Upper lobe of left lung (tissue), 6 donors: ENCODE measurements at places on chromosomes 11 and 22.

DNA sequence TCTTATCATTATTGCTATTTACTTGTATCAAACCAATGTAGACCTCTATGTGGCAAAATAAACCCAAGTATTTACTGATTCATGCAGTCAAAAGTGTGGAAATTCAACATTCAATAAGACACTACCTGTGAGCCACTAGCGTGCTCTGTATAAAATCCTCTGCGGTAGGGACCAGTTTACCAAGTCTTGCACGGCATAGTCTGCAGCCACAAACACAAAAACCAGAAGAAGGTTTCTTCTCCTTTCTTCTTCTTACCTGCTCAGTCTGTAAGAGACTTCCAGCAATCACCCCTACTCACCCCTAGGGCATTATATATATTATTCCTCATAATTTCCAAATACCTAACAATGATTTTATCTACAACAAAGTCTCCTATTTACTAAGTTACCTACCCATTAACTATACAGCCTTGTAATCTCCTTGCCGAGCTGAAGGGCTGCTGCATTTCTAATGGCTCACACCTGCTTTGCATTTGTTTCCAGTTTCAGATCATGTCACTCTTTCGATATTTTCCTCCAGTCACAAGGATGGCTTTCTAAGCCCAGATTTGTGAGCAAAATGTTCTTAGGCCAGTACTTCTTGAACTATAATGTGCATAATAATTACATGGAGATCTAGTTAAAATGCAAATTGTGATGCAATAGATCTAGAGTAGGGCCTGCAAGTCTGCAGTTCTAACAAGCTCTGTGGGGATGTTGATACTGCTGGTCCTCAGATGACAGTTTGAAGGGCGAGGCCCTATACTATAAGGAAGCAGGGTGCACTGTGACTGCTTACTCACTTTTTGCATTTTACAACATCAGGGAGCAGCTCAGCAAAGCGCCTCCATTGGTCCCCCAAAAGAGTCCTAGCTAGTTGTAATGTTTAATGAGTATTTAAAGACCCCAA, 191.9 kb upstream of the DDI1 start:
- no peak for DNase-seq

DNA sequence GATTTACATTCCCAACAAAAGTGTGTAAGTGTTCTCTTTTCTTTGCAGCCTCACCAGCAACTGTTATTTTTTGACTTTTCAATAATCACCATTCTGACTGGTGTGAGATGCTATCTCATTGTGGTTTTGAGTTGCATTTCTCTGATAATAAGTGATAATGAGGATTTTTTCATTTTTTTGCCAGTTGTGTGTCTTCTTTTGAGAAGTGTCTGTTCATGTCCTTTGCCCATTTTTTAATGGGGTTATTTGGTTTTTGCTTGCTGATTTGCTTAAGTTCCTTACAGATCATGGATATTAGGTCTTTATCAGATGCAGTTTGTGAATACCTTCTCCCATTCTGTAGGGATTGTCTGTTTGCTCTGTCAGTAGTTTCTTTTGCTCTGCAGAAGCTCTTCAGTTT, 107.7 kb downstream of the EHF start:
- no peak for DNase-seq

GRCh38 chr11:4480577-4481239, 1.7 kb upstream of the OR52K1 start:
- no peak for DNase-seq

DNA sequence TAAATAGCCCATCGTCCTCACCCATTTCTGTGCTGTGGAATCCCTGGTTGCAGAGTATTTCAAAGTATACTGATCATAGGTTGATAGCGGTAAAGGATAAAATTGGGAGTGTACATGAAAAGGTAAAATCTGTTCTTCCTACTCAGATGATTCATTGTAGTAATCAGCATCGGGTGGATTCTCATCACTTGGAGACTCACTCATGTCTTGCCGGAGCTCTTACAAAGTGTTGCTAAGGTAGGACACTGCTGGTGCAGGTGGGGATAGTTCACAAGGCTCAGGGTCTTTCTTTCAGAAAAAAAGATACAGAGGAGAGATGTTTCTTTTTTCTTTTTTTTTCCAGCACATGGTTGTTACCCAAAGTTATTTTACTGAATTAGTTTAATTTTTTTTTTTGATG, 84.8 kb downstream of the MTNR1B start:
- DNase-seq = no peak

- DNase-seq = no peak
Measured at GRCh38 chr11:131537196-131537595, 166.8 kb downstream of the NTM start.

DNA sequence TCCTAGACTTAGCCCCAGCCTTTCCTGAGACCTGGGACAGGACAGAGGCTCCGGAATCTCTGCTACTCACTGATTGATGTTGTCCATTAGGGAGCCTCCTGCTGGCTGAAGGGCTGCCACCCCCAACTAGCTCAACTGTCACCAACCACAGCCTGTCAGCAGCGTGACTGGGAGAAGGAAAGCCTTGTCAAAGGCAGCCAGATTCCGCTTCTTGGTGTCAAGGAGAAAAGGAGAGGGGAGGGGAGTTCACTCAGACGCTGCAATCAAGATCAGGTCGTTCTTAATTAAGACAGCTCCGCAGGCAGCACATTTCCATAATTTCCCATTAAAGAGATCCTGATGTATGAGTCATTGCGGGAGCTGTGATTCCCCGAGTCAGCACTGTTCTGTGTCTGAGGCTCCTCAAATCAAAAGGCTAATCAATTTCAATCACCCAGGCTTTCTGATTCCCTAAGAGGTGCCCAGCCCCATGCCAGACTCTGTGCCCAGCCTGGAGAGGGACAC, 152.8 kb upstream of the ZBED5 start:
- DNase-seq = no peak

- no peak for DNase-seq
Measured at GRCh38 chr11:8035200-8035855, 45.7 kb upstream of the TUB start.

DNA sequence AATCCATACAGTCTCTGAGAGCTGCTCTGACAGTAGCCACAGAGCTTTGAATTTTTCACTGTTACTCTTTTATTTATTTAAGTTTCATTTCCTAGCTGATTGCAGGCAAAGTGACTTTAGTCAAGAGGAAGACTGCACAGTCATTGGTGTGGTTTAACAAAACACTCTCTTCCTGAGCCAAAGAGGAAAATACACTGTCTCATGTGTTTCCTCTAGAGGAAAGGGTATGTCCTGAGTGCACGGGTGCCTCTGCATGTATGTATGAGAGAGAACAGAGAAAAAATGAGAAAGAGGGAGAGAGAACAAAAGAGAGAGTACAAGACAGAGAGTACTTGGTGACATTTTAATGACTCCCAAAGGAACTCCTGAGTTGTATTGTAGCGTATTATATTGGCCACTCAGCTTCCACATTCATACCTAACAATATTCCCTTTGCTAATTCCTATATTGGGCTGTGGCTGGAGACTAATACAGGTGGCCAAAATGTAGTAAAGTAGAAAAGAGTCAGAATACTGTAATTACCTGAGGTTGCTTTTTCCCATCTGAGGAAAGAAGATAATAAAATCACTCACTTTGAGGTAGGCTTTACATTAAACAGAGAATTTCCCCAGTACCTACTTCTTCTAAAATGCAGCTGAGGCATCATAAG, at the start of gene OR4D9:
Gene OR4D9, plus strand, starts transcription at position 599 of the 649 bp plus-strand sequence. CDS start 3,374 bp downstream, outside the sequence.
- no peak for DNase-seq

GRCh38 chr11:57164317-57164716, 17.4 kb upstream of the LRRC55 start:
- DNase-seq = no peak

DNA sequence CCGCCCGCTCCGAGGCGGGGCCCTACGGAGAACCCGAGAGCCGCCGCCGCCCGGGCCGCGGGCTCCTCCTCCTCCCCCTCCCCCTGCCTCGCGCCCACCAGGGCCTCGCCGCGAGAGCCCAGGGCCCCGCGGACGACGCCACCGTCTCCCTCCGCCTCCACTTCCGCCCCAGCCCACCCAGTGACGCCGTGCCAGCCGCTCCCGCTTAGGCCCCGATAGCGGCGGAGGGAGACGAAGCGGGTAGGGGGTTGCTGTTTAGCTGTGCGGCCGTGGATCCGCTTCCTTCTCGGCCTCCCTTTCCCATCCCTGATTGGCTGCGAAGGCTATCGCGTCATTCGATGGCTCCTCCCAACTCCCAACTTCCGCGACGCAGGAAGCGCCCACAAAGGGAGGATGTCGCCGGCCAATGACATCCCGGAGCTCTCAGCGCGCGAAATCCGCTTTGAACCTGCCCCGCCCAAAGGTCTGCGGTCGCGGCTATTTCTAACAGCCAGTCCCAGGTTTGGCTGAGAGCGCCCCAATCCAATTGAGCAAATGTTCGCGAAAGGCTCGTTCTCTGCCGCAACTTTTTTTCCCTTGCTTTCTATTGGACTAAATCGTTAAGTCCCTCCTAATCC, at the start of gene FAM76B:
Gene FAM76B, minus strand, starts transcription at position 277 of the 617 bp plus-strand sequence. CDS start 304 bp downstream, outside the sequence.
- peak; percentile 97 for DNase-seq

DNA sequence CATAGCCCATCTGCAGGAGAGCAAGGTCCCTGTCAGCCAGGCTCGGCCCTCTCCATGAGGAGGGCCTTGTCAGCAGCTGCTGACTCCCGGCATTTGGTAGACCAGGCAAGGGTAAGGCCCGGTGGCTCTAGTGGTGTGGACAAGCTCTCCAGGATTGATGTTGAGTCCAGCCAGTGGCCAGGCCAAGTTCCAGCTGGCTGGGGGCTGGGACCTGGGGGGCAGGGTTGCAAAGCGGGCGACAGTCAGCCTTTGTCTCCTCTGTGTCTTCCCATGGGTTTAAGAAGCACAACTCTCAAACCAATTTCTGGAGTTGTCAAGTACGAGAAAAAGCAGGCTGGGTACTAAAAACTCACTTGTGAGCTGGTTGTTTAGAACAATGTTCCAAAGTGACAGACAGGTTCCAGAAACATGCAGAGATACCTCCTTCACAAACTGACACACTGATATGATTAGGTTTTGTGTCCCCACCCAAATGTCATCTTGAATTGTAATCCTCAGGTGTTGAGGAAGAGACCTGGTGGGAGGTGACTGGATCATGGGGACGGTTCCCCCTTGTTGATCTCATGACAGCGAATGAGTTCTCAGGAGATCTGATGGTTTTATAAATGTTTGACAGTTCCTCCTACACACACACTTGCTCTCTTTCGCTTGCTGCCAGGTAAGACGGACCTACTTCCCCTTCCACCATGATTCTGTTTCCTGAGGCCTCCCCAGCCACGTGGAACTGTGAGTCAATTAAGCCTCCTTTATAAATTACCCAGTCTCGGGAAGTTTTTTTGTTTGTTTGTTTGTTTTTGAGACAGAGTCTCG, 52.3 kb upstream of the SERPIND1 start:
- no peak for DNase-seq

DNA sequence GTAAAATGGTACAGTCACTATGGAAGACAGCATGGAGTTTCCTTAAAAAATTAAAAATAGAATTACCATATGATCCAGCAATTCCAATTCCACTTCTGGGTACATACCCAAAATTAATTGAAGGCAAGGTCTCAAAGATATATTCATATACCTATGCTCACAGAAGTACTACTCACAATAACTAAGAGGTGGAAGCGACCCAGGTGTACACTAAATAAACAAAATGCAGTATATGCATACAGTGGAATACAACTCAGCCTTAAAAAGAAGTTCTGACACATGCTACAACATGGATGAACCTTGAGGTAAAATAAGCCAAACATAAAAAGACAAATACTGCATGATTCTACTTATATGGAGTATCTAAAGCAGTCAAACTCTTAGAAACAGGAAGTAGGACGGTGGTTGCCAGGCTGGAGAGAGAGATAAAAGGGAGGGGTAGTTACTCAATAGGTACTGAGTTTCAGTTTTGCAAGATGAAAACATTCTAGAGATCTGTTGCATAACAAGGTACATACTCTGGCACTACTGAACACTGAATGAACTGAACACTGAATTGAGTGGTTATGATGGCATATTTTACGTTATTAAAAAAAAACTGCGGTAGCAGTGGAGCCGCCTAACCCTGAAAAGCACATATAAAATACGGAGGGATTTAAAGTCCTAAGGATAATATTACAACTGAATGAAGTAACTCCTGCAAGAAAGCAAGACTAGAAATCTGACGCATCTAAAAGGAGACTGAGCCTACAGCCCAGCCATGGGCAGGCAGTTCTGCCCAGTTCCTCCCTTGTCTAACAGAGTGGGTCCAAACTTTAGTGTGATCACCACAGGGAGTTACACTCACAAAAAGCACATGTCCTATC, 12.8 kb downstream of the DGCR2 start:
- DNase-seq = peak; percentile 78

DNA sequence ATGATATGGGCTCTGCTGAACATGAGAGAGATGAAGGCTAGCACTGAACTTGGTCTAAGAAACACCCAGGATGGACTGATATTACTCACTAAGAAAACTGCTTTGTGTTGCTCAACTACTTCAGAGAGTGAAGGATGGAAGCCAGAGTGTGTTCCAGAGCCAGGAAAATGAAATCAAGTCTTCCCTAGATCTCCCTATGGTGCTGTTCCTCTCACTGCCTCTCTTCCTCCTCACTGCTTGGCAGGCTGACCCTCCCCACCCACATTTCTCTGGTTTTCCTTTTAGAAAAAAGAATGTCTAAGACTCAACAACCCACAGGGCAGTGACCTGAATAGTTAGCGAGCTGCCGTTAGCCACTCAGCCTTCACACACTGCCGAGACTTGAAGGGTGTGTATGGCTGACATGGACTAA, 65.6 kb downstream of the CCDC81 start:
- DNase-seq = no peak
